NCI-H345 (cell line): ENCODE measurements at places on chromosomes 1 and 21.

DNA sequence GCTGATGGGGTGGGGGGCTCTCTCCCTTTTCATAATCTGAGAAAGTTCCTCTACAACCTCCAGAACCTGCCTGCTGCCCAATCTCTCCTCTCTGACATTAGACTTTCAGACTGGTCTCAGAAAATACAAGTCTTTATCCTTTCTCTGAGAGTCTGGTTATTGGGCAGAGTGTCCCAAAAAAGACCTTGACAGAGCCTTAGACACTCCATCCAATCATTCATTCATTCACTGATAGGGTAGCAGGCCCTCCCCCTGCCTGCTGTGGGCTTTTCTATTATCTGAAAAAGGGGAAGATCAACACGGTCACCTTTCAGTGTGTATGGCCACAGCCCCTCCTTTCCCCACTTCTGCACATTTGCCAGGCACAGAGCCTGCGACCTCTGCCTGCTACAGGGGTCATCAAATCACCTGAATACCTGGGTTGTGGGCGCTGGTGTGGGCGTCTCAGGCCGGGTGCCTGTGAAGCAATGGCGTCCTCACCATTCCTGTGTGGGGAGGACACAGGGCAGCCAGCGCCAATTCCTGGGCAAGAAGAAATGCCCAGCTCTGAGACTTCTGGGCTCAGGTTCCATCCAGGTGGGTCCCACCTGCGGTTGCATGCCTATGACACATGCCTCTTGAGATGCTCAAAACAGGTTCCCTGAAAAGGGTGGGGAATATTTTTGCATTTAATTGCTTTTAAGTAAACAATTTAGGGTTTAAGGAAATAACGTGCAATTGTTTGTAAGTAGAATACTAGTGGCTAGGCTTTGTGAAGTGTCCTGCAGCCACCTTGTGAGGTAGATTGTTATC, 52.8 kb downstream of the ELK4 start:
- DNase-seq, result no peak

DNA sequence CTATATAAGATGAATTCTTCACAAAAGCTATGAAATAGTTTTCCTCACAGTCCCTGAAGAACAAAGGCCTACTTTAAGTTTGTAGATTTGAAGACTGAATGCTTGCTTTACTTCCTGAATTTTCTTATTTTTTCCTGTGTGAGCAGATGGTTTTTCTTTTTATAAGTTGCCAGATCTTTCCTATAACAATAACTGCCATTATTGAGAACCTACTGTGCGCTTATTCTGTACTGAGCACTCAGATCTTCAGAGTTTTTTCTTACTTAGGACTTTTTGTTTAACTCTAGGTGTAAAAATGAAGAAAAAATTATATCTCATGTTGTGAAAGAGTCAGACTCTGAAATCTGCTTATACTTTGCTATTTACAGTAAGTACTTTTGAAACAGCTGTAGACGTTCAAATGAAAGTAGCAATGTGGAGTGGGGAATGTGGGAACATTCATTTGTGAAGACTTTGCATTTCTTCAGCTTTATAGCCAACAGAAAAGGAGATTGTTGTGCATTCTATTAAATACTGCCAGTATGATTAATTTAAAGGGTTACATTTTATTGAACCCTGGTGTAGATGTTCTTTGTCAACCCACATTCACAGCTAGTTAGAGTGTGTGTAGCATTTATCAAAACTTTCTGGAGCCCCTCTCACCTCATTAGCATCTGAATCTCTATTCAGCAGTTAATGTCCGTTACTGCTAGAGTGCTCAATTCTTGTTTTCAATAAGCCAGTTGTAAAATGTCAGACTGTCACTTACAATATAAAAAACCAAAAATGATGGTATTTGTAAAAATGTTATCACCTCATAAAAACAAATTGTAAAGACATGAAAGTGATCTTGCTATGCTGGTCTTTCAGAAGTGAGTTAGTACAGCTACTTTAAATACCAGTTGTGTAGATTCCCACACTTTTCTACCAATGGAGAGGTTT, 29.0 kb downstream of the NFIA start:
- DNase-seq, result no peak

- DNase-seq, result no peak
Observed at GRCh38 chr1:151991663-151992302, 1.9 kb downstream of the S100A10 start.

GRCh38 chr1:35539824-35540261, 17.4 kb downstream of the KIAA0319L start:
- DNase-seq, result no peak

DNA sequence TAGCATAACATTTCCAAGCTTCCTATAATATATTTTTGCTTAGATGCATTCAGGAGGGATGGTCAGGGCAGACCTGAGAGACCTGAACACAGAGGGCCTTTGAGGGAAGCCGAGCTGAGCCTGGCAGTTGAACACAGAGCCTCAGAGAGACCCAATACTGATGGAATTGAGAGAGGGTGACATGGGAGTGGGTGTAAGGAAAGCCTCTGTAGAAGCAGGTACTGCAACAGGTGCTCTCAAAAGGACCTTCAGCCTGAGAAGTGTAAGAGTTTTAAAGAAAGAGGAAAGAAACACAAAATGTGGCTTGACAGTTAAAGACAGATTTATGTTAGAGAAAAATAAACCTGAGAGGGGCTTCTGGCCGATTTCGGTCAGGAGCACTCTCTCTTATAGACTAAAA, 73.9 kb upstream of the PGBD5 start:
- DNase-seq, result no peak

GRCh38 chr21:34129039-34129891, 55.9 kb downstream of the MRPS6 start:
- DNase-seq, result peak; percentile 32

DNA sequence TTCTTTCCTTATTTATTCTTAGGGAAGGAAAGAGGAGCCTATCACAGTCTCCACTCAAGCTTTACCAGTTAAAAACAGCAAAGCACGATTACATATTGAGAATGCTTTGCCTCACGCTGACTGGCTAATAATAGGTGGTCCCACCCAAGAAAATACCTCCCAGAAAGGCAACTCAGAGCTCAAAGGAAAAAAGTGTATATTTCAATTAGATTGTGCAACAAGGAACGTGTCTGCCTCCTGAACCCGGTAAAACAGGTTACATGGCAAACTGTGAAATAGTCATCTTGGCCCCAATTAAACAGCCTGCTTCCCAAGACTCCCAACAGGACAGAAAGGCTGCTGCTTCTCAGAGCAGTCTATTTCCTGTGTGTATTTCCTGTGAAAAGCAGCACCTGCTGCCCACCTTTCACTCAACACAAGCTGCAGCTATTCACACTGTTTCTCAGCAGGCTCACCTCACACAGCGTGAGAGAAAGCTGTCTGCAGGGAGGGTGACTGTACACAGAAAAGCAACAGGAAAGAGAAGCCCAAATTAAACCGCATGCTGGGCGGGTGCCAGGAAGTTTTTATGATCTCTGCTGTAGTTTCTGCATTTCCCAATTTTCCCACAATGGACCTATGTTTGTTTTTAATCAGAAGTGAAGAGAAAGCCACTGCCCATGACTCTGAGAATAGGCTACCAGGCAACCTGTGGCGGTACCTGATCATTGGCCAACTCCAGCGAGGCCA, 44.0 kb downstream of the URB1 start:
- peak; percentile 51 for DNase-seq
